ENCODE measurements at places on chromosomes 11 and 22. TPM values are rescaled to one million over a fixed set of nuclear protein-coding genes. Genes with fewer than 3 reads are reported as not detected.

Gene PARVG
- not detected for total RNA-seq

Gene CDC45
- 0.21 TPM for total RNA-seq

Gene VPREB1
- not detected for total RNA-seq

Gene ADM2
- 23.1 TPM for total RNA-seq

Measured in nasal cavity respiratory epithelium epithelial cell of viscerocranial mucosa (primary cell).